Activated naive CD4-positive, alpha-beta T cell treated with Interleukin-2 at 50 U/mL for 16 hours (primary cell): ENCODE measurements at places on chromosomes 2 and 18.
A peak's percentile ranks its signal among the peaks of the same experiment; 100 is the strongest.

- DNase-seq = no peak
Measured at GRCh38 chr2:120650022-120650644, 85.5 kb upstream of the GLI2 start.

DNA sequence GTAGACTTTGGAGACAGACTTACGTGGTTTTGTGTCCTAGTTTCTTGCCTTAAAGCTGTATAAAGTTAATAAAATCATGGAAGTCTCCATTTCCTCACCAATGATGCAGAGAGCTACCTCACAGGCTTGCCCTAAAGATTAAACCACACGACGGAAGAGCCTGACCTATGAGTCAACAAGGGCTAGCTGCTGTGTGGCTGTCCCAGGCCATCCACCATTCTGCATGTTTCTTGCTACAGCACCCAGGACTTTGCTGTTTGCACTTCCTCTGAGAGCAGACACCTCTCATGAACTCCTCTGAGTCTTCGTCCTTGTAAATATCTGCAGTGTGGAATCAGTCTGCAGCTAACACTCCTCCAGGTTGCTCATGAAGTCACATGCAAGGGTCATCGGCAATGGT is 160.0 kb upstream of the TRIB2 start:
- peak; percentile 13 for DNase-seq

DNA sequence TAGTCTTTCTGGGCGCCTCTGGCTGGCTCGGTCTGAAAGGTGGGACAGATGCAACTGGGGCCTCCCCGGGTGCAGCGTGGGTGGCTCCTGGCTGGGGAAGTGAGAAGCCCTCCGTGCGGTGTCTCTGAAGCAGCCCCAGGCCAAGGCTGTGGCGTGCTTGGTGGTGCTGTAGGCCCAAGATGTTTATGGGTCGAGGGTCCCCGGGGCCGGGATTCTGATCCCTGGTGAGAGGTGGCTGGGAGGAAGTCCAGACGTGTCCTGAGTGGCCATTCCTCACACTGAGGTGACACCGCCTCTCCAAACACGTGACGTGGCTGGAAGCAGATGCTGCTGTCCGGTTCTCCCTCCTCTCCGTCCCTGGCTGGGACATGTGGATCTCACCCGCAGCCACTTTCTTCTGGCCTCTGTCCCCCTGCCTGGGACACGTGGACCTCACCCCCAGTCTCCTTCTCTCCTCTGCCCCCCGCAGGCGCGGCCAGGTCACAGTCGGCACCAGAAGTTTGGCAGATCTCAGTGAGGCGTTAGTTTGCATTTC is 12.6 kb downstream of the RTP5 start:
- peak; percentile 66 for DNase-seq

DNA sequence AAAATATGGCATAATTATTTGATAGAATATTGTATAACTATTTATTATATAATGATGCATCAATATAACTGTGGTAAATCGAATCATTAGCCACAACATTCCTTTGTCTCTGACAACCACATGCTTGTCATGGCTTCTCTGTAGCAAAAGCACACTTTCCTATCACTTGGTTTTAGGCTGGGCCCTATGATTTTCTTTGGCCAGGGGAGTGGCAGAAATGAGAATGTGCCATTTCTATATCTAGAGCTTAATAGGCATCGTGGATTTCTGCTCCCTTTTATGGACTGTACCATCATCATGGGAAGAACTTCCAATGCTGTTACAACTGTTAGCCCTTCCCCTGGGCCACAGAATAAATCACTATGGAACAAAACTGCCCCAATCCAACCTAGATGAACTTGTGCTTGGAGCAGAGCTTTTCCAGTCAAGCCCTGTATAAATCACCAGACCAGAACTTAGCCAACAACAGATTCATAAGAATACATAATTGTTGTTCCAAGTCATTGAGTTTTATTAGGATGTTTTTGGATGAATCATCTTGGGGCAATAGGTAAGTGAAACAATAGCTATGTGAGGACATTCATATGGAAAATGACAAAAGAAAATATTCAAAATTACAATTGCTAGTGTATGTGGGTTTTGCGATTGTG is 715.8 kb downstream of the ERBB4 start:
- DNase-seq = no peak

GRCh38 chr2:172098287-172098649 is 4.4 kb downstream of the DLX2 start:
- no peak for DNase-seq

- DNase-seq = no peak
Measured at GRCh38 chr18:24136967-24137373, 1.9 kb upstream of the CABYR start.

- no peak for DNase-seq
Measured at GRCh38 chr18:55584201-55584600, 3.8 kb downstream of the TCF4 start.

GRCh38 chr18:49161627-49162026 is 210.9 kb upstream of the SMAD7 start:
- DNase-seq = peak; percentile 36

DNA sequence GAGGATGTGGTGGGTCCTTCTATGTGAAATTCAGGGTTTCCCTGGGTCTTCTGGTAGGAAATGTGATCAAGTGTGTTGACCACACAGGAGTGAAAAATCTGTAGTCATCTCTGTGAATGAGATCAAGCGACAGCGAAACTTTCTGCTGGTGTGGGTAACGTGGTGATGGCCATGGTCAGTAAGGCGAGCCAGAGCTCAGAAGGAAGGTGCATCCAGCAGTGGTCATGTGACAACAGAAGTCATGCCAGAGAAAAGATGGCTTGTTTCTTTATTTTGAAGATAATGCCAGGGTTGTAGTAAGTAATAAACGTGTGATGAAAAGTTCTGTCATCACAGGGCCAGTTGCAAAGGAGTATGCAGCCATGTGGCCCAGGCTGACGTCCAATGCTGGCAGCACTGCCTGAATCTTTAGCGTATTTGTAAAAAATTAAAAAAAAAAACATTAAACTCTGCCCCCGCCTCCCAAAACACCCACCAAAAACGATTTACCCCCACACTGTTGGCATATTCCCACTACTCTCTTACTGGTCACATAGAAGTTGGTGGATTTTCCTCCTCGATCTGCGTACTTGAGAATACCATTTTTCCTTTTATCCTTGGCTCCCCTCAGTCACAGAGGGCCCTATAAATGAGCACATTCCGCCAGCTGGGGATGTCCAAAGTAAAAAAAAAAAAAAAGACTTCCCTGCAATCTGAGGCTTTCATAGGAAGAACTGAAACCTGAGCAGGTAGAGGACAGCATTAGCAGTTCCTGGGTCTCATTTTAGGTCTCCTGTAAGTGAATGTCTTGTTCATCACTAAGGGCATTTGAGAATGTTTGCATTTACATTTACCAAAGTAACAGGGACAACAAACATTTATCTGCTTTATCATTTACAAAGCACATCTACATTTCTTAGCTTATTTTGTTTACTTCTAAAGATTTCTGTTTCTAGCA is 70.6 kb downstream of the SLC4A3 start:
- no peak for DNase-seq

DNA sequence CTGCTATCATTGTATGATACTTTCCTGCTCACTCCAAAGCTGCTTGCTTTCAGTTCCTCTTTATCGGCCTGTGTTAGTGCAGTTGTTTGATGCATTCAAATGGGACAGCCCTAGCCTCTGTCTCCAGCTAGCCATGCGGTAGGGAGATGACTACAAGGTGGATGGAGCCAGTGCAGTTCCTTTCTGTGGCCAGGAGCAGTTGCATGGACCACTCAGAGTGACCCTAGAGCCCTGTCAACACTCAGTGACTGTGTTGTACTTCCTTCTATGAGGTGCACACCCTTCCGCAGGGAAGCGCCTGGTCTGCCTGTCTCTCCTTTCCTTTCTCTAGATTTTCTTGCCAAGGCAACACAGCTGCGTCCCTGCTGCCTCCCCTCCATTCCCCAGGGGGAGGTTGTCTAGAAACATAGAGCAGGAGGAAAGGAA is 33.8 kb downstream of the KCNS3 start:
- no peak for DNase-seq

GRCh38 chr18:21602299-21602587 is 1.7 kb upstream of the ESCO1 start:
- no peak for DNase-seq
